Testis (tissue), 5 donors: ENCODE measurements at places on chromosomes 2 and 18. TPM values are rescaled to one million over a fixed set of nuclear protein-coding genes. Genes with fewer than 3 reads are reported as not detected.
A peak's percentile ranks its signal among the peaks of the same experiment; 100 is the strongest.

The RAX gene
- not detected for total RNA-seq

DNA sequence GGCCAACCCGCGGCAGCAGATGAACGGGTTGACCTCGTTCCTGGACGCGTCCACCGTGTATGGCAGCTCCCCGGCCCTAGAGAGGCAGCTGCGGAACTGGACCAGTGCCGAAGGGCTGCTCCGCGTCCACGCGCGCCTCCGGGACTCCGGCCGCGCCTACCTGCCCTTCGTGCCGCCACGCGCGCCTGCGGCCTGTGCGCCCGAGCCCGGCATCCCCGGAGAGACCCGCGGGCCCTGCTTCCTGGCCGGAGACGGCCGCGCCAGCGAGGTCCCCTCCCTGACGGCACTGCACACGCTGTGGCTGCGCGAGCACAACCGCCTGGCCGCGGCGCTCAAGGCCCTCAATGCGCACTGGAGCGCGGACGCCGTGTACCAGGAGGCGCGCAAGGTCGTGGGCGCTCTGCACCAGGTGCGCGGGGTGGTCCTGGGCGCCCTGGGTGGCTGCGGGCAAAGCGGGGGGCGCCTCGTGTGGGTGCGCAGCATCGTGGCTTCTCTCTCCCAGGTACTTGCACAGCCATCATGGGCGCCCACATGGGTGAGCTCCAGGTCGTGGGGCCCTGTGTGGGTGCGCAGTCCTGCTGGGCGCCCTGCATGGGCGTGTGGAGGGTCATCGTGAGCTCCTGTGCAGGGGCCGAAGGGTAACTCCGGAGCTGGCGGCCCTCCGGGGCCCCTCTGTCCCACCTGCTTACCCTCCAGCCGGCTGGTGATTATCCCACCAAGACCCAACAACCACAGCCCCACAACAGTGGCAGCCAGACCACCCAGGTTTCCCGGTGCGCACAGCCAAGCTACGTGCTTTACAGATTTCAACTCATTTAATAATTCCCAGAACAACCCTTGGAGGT is 64.2 kb downstream of the TPO start:
- no peaks in the 10 kb centered on the region for H3K36me3 ChIP-seq
- H3K27ac ChIP-seq = no peak overlapping the region
- peak overlapping the region; percentile 38 for H3K4me3 ChIP-seq
- no peaks in the 10 kb centered on the region for H3K4me1 ChIP-seq
- DNase-seq = no peak

DNA sequence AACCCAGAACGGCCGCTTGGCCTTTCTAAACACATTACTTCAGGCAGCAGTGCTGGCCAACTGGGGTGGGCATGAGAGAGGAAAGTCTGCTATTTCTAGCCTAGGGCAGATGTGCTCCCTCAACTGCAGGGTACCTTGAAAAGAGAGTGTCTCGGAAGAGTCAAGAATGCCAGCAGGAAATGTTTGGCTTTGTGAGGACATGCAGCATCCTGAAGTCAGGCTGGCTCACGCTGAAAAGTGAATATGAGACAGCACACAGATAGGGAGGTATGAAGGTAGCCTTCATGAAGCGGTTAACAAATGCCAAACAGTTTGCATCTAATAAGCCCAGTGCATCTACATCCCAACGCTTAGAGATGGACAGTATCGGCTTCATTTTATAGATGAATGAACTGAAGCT is 65.0 kb upstream of the NCKAP5 start:
- H3K4me1 ChIP-seq = no peaks in the 10 kb centered on the region
- H3K27me3 ChIP-seq = no peaks in the 10 kb centered on the region
- H3K36me3 ChIP-seq = no peaks in the 10 kb centered on the region

The IL18R1 gene
- total RNA-seq = 1.0 TPM

DNA sequence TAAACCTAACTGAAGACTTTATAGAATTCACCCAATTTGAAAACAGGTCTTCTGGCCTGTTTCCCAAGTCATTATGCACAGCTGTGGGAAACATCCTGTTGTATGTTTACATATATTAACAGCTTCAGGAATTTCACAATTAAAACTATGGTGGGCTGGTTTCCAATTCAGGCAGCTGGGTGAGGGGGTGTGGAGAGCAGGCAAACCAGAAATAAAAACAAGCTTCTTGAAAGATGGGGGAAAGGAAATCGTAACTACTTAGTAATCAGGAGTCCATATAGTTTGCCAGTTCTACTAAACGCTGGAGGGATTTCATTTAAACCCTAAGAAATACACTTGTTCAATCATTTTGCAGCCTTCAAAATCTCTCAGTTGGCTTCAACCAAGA is 22.8 kb downstream of the ATP8B1 start:
- H3K27me3 ChIP-seq = no peaks in the 10 kb centered on the region
- H3K4me1 ChIP-seq = peaks cover 3% of the 10 kb centered on the region
- no peak overlapping the region for H3K4me3 ChIP-seq
- peak overlapping the region; percentile 25 for H3K27ac ChIP-seq

The PIGN gene
- 30.6 TPM for total RNA-seq

DNA sequence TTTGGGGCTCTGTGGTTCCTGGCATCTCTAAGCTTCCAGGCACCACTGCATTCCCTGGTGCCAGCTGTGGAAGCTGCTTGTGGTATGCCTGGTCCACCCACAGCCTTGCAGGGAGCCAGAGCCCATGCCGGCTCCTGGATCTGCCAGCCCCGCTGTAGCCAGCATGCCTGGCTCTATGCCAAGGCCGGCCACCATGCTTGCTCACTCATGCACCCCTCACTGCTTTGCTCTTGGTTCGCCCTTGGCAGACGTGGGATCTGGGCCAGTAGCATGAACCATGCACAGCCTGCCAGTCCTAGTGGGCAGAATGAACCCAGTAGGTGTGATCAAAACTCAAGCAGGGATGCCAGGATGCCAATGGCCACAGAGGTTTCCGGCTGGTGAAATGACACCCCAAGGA is 634.2 kb upstream of the TMEFF2 start:
- H3K4me3 ChIP-seq = no peak overlapping the region
- no peaks in the 10 kb centered on the region for H3K27me3 ChIP-seq
- no peak overlapping the region for H3K27ac ChIP-seq
- no peak for DNase-seq

GRCh38 chr2:237575869-237576862 is 9.8 kb downstream of the PRLH start:
- no peaks in the 10 kb centered on the region for H3K36me3 ChIP-seq
- H3K4me3 ChIP-seq = no peak overlapping the region
- H3K4me1 ChIP-seq = peaks cover 7% of the 10 kb centered on the region
- DNase-seq = no peak

- no peaks in the 10 kb centered on the region for H3K27me3 ChIP-seq
- no peak overlapping the region for H3K27ac ChIP-seq
- H3K4me1 ChIP-seq = no peaks in the 10 kb centered on the region
- H3K36me3 ChIP-seq = no peaks in the 10 kb centered on the region
- H3K4me3 ChIP-seq = no peak overlapping the region
These were observed 390.3 kb downstream of the GPD2 start for GRCh38 chr2:156826341-156826933.

- H3K36me3 ChIP-seq = no peaks in the 10 kb centered on the region
- H3K4me1 ChIP-seq = peaks cover 21% of the 10 kb centered on the region
- no peak overlapping the region for H3K27ac ChIP-seq
- no peaks in the 10 kb centered on the region for H3K27me3 ChIP-seq
These were observed 293.7 kb downstream of the DYSF start for GRCh38 chr2:71746946-71747501.

- H3K4me3 ChIP-seq = no peak overlapping the region
- no peaks in the 10 kb centered on the region for H3K36me3 ChIP-seq
- H3K27me3 ChIP-seq = no peaks in the 10 kb centered on the region
- peak; percentile 7 for DNase-seq
- H3K27ac ChIP-seq = peak overlapping the region; percentile 0
- H3K4me1 ChIP-seq = peaks cover 26% of the 10 kb centered on the region
These were observed 175.2 kb upstream of the PKDCC start for GRCh38 chr2:41872646-41873045.

- DNase-seq = no peak
- no peak overlapping the region for H3K4me3 ChIP-seq
- no peaks in the 10 kb centered on the region for H3K4me1 ChIP-seq
- no peaks in the 10 kb centered on the region for H3K36me3 ChIP-seq
- H3K27ac ChIP-seq = no peak overlapping the region
- no peaks in the 10 kb centered on the region for H3K27me3 ChIP-seq
These were observed 20.3 kb upstream of the KDM3A start for GRCh38 chr2:86420913-86421312.

GRCh38 chr2:48467637-48468036 is 62.3 kb upstream of the STON1 start:
- no peak overlapping the region for H3K4me3 ChIP-seq
- no peaks in the 10 kb centered on the region for H3K27me3 ChIP-seq
- no peaks in the 10 kb centered on the region for H3K4me1 ChIP-seq
- H3K27ac ChIP-seq = no peak overlapping the region
- no peaks in the 10 kb centered on the region for H3K36me3 ChIP-seq
- DNase-seq = no peak

- H3K4me1 ChIP-seq = no peaks in the 10 kb centered on the region
- H3K27ac ChIP-seq = no peak overlapping the region
- no peaks in the 10 kb centered on the region for H3K36me3 ChIP-seq
- H3K4me3 ChIP-seq = no peak overlapping the region
- no peak for DNase-seq
These were observed 30.0 kb upstream of the TWIST2 start for GRCh38 chr2:238817891-238818290.

DNA sequence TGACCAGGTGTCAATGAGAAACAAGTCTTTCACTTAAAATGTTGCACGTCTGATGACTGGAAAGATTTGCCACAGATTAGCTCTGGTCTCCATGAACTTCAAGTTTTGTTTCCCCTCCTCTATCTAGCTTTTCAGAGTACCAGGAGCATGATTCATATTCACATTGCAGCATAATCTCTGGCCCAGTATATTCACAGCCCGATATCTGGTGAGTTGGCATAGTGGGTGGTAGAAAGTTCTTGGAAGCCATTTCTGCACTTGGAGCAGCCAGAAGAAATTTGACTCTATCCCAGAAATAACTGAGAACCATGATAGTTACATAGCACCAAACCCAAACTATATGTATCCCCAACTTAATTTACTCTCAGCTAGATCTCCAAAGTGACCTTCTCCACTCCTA is 503.9 kb downstream of the PID1 start:
- H3K27ac ChIP-seq = no peak overlapping the region
- no peaks in the 10 kb centered on the region for H3K36me3 ChIP-seq
- no peak for DNase-seq
- no peaks in the 10 kb centered on the region for H3K27me3 ChIP-seq

GRCh38 chr2:148721991-148722777 is 77.6 kb downstream of the EPC2 start:
- DNase-seq = no peak
- H3K4me3 ChIP-seq = no peak overlapping the region
- peaks cover 6% of the 10 kb centered on the region for H3K4me1 ChIP-seq
- H3K36me3 ChIP-seq = no peaks in the 10 kb centered on the region
- no peak overlapping the region for H3K27ac ChIP-seq

DNA sequence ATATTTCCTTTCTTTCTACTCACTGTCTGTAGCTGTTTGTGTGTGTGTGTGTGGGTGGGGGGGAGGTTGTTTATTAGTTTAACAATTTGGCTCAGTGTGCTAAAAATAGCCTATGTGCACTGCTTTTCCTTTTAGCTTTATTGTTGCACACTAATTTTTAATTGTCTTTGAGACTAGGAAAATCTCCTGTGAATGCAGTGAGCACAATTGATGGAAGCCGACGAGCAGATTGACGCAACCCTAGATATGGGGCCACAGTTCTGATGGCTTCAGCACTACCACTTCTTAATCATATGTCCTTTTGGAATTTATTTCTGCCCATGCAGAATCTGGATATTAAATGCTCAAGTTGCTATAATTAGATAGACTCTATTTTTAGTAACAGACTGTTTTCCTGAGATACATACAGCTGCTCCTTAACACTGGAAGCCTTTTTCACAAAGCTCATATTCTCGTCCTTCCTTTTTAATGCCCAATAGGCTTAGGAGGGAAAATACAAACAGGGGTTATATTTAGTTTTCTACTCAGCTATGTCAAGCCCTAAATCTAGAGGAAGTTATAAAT is 109.1 kb downstream of the IRS1 start:
- H3K27ac ChIP-seq = no peak overlapping the region
- H3K4me3 ChIP-seq = no peak overlapping the region
- H3K4me1 ChIP-seq = no peaks in the 10 kb centered on the region
- DNase-seq = no peak
- H3K36me3 ChIP-seq = no peaks in the 10 kb centered on the region

- H3K4me1 ChIP-seq = peaks cover 13% of the 10 kb centered on the region
- no peak for DNase-seq
- H3K36me3 ChIP-seq = no peaks in the 10 kb centered on the region
These were observed 499 bp upstream of the LMAN1 start for GRCh38 chr18:59359576-59359952.

- H3K4me1 ChIP-seq = peaks cover 11% of the 10 kb centered on the region
- H3K4me3 ChIP-seq = no peak overlapping the region
- no peak for DNase-seq
- H3K36me3 ChIP-seq = no peaks in the 10 kb centered on the region
- H3K27me3 ChIP-seq = no peaks in the 10 kb centered on the region
These were observed 30.5 kb downstream of the ANO7 start for GRCh38 chr2:241219030-241219382.

GRCh38 chr2:188122985-188123384 is 168.7 kb upstream of the GULP1 start:
- no peaks in the 10 kb centered on the region for H3K4me1 ChIP-seq
- no peaks in the 10 kb centered on the region for H3K27me3 ChIP-seq
- no peak for DNase-seq
- H3K4me3 ChIP-seq = no peak overlapping the region
- no peak overlapping the region for H3K27ac ChIP-seq

The MAL gene
- 0.79 TPM for total RNA-seq

DNA sequence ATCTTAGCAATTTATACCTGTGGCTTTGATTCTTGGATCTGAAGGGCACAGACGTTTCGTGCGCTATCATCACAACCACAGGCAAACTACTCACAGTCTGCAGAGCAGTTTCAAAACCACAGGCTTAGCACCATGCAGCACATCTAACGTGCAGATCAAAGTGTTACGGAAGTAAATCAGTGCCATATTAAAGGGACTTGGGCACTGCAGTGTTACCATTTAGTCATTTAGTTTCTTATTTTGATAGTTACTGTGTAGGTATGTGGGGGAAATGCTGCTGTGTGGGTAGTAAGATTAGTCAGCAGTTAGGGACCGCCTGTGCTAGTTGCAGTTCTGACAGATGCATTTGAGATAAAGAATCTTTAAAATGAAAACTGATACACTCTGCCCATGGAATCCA is 384.0 kb downstream of the NBAS start:
- no peak overlapping the region for H3K4me3 ChIP-seq
- no peaks in the 10 kb centered on the region for H3K36me3 ChIP-seq
- no peaks in the 10 kb centered on the region for H3K4me1 ChIP-seq
- H3K27ac ChIP-seq = no peak overlapping the region
- no peak for DNase-seq
- H3K27me3 ChIP-seq = no peaks in the 10 kb centered on the region

- H3K27ac ChIP-seq = no peak overlapping the region
- no peaks in the 10 kb centered on the region for H3K27me3 ChIP-seq
- DNase-seq = no peak
- no peaks in the 10 kb centered on the region for H3K36me3 ChIP-seq
These were observed 535.7 kb downstream of the DCC start for GRCh38 chr18:52875725-52876124.

GRCh38 chr2:105442721-105443120 is 43.9 kb upstream of the FHL2 start:
- H3K4me1 ChIP-seq = peaks cover 15% of the 10 kb centered on the region
- H3K27me3 ChIP-seq = no peaks in the 10 kb centered on the region
- no peak for DNase-seq
- H3K36me3 ChIP-seq = no peaks in the 10 kb centered on the region
- H3K27ac ChIP-seq = no peak overlapping the region
- no peak overlapping the region for H3K4me3 ChIP-seq

The KIF5C gene
- 159 TPM for total RNA-seq

The RBKS gene
- total RNA-seq = 6.3 TPM

GRCh38 chr18:44679914-44680272 is 795 bp upstream of the SETBP1 start:
- H3K27ac ChIP-seq = no peak overlapping the region
- H3K36me3 ChIP-seq = no peaks in the 10 kb centered on the region
- H3K4me1 ChIP-seq = peaks cover 15% of the 10 kb centered on the region
- peak; percentile 77 for DNase-seq
